ENCODE measurements at places on chromosomes 1 and 21.

DNA sequence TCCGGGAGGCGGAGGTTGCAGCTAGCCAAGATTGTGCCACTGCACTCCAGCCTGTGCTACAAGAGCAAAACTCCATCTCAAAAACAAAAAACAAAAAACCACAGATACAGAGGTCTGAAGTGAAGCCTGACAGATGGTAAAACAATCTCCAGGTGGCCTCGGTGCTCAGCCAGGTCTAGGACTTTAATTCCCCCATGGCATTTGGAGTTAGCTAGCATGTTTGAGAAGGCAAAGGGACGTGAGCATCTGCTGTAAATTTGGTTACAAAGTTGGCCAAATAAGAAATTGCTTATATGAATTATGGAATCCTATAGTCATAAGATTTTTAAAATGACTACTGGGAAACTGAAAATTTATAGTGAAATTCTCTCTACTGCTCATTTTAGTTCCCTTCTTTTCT is 98.3 kb upstream of the FMN2 start:
- DNase-seq = no peak

- DNase-seq = no peak
Measured at GRCh38 chr1:115462566-115463076, 124.6 kb upstream of the NGF start.

DNA sequence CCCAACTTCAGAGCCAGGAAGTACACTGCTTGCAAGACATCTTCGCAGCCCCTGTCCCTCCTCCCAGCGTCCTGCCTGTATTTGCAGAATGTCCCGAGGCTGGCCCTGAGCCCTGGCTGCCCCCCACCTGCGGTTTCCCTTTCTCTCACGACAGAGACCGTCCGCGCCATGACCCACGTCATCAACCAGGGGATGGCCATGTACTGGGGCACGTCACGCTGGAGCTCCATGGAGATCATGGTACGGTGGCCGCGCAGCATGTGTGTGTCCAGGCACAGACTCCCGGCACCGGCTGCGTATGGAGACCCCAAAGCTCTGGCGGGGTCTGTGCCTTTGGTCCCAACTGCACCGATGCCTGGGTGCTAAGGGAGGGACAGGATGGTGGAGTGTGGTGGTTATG is 48.6 kb downstream of the KCNAB2 start:
- DNase-seq = no peak

GRCh38 chr1:179545321-179545720 is 30.4 kb downstream of the NPHS2 start:
- DNase-seq = no peak
